ENCODE measurements at places on chromosomes 13 and 19.

GRCh38 chr19:2064788-2065524 is 13.9 kb upstream of the MKNK2 start:
- no peak for DNase-seq

DNA sequence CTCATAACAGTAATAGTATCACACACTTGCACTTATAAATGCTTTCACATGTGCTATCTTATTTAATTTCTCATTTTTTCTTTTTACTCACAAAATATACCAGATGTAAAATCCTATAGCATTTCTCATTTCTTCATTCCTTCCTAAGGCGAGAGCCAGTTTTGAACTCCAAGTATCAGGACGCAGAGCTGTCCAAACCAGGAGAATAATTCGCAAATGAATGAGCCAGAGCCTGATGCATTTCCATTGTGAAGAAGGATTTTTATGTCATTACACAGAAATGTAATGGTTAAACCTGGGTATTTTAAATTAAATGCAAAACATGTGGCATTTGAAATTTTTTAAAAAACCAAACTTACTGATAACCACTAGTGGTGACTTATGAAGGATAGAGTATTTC is 244.3 kb downstream of the RGCC start:
- DNase-seq, result no peak

DNA sequence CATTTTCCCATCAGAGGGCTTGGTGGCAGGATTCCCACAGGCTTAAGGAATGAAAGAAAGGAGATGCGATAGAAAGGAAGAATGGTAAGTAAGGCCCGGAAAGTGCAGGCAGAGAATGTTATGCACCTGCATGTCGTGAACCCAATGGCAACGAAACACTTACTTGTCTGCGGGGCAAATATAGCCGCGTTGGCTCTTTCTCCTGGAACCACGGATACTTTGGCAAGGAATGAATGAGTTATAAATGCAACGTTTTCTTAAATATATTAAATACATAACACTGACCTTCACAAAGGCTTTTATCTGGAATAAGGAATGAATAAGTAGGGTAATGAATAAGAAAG is 192.1 kb downstream of the KATNAL1 start:
- DNase-seq, result no peak

- DNase-seq, result no peak
These were observed 14.7 kb downstream of the SMARCA4 start for GRCh38 chr19:10975374-10976130.

GRCh38 chr19:45505151-45505995 is 1.9 kb upstream of the VASP start:
- DNase-seq, result no peak

DNA sequence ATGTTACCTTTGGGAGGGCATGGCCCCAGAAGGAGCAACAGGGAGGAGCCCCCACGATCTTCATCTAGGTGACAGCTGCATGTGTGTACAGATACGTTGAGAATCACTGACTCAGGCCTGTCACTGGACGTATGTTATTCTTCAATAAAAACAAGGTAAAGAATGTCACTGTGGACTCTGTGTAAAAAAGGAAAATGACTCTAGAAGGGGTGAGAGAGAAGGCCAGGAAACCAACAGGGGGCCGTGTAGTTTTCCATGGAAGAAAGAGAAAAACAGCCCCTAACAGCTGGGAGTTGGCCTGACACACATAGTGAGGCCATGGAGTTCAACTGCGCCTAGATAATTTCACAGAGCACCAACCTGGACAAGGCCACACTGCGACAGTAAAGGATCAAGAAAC is 1.9 kb upstream of the LYPD3 start:
- no peak for DNase-seq

- DNase-seq, result no peak
These were observed 107.5 kb upstream of the MBNL2 start for GRCh38 chr13:97114651-97115050.
